ENCODE measurements at places on chromosomes 7 and 10. TPM values are rescaled to one million over a fixed set of nuclear protein-coding genes. Genes with fewer than 3 reads are reported as not detected.

DNA sequence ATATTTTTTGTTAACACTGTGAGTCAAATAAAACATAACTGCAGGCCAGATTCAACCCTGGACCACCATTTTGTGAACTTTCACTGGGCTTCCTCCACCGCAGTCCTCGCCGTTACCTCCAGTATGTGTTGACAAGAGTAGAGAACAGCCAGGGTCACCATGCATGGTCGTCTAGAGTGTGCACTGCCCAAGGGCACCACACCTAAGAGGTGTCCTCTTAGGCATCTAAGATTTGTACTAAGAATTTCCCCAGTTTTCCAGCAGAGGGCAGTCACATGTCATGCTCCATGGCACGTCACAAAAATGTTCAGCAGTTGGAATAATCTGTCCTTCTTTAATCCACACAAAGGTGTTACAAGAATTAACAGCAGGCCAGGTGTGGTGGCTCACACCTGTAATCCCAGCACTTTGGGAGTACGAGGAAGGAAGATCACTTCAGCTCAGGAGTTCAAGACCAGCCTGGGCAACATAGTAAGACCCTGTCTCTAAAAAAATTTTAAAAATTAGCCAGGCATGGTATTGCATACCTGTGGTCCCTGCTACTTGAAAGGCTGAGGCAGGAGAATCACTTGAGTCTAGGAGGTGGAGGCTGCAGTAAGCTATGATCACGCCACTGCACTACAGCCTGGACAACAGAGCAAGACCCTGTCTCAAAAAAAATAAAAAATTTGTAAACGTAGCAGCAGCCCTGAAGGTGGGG lies 71.2 kb upstream of the FOXK1 start:
- peak; percentile 68 for DNase-seq
- no peaks in the 10 kb centered on the region for H3K27me3 ChIP-seq
- H3K27ac ChIP-seq = no peak overlapping the region
- no peak overlapping the region for H3K4me3 ChIP-seq
- H3K4me1 ChIP-seq = peaks cover 20% of the 10 kb centered on the region

GRCh38 chr10:74831518-74832120 lies 5.2 kb downstream of the KAT6B start:
- DNase-seq = no peak
- H3K27me3 ChIP-seq = no peaks in the 10 kb centered on the region

DNA sequence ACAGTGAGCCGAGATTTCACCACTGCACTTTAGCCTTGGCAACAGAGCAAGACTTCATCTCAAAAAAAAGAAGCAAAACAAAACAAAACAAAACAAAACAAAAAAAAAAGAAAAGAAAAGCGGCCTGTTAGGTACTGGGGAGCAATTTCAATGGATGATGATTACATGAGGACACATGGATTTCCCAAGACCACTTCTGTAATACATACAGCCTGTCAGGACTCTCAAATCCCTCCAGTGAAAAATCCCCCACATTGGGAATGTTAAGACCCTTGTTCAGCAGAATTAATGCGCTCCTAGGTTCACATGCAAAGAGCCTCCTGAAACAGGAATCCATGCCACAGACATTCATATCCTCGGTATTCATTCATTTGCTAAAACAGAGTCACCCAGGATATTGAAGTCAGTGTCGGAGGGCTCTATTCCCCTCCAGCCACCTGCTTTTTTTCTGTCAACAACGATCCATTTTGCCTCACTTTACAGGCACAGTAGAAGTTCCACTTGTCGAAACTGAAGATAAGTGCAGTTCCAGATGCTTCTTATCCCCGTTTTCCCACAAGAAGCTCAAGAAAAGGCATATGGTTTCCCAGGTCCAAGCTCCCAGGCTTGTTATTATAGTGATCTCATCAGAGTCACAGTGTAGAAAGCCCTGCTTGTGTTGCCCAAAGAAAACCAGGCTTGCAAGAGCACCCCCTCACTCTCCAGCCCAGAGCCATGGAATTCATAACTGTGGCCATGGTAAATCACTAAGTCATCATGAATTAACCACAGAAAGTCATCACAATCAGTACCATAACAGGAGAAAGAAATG lies 20.2 kb downstream of the SLC16A12 start:
- no peak overlapping the region for H3K4me3 ChIP-seq
- peak overlapping the region; percentile 60 for H3K27ac ChIP-seq
- no peaks in the 10 kb centered on the region for H3K27me3 ChIP-seq
- no peak for DNase-seq
- no peaks in the 10 kb centered on the region for H3K4me1 ChIP-seq

- no peak overlapping the region for H3K4me3 ChIP-seq
- no peaks in the 10 kb centered on the region for H3K4me1 ChIP-seq
- H3K36me3 ChIP-seq = no peaks in the 10 kb centered on the region
- DNase-seq = no peak
- no peak overlapping the region for H3K27ac ChIP-seq
Observed at GRCh38 chr7:25996006-25996408, 156.0 kb upstream of the NFE2L3 start.

GRCh38 chr10:59242057-59242456 lies 65.6 kb downstream of the PHYHIPL start:
- H3K36me3 ChIP-seq = no peaks in the 10 kb centered on the region
- no peak for DNase-seq
- no peak overlapping the region for H3K4me3 ChIP-seq
- no peak overlapping the region for H3K27ac ChIP-seq
- no peaks in the 10 kb centered on the region for H3K4me1 ChIP-seq

DNA sequence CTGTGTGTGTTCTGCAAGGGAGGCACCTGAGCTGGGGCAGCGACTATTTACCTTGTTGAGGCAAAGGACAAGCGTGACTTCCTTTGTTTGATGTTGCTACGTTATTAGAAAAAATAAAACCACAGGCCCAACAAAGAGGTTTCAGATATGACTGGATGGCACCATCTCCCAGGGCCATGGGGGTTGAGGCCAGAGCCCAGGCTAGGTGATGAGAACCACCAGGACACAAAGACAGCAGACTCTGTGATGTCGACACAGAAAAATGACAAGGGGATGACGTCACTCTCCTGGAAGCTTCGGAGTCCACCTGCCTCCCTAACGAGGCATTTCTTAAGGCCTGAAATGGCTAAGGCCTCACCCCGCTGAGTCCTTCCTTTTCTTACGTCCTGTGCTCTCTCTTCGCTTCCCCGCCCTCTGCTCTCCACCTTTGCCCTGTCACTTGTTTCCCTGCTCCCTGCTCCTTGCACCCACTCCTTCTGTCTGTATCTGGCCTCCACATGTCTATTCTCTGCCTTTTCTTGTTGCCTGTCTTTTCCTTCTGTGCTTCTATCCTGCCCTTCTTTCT lies 83.0 kb upstream of the ADRB1 start:
- H3K36me3 ChIP-seq = no peaks in the 10 kb centered on the region
- no peak overlapping the region for H3K27ac ChIP-seq
- H3K4me3 ChIP-seq = no peak overlapping the region

- peaks cover 17% of the 10 kb centered on the region for H3K4me1 ChIP-seq
- H3K36me3 ChIP-seq = no peaks in the 10 kb centered on the region
- H3K4me3 ChIP-seq = peak overlapping the region; percentile 97
- DNase-seq = no peak
- no peaks in the 10 kb centered on the region for H3K27me3 ChIP-seq
- peak overlapping the region; percentile 99 for H3K27ac ChIP-seq
Observed at GRCh38 chr7:131110297-131111080, 217.2 kb upstream of the MKLN1 start.

- no peaks in the 10 kb centered on the region for H3K27me3 ChIP-seq
- no peak overlapping the region for H3K4me3 ChIP-seq
- H3K27ac ChIP-seq = no peak overlapping the region
Observed at GRCh38 chr10:68897336-68897741, 3.8 kb upstream of the DDX50 start.

GRCh38 chr10:31954410-31955191 lies 26.0 kb upstream of the ARHGAP12 start:
- H3K4me3 ChIP-seq = no peak overlapping the region
- no peak overlapping the region for H3K27ac ChIP-seq
- H3K27me3 ChIP-seq = no peaks in the 10 kb centered on the region
- H3K36me3 ChIP-seq = no peaks in the 10 kb centered on the region
- no peak for DNase-seq
- H3K4me1 ChIP-seq = peaks cover 16% of the 10 kb centered on the region

GRCh38 chr10:11180228-11180627 lies 162.6 kb downstream of the CELF2 start:
- peak; percentile 71 for DNase-seq
- H3K27ac ChIP-seq = peak overlapping the region; percentile 89
- no peak overlapping the region for H3K4me3 ChIP-seq
- H3K36me3 ChIP-seq = no peaks in the 10 kb centered on the region

- H3K36me3 ChIP-seq = no peaks in the 10 kb centered on the region
- no peaks in the 10 kb centered on the region for H3K27me3 ChIP-seq
- H3K4me3 ChIP-seq = no peak overlapping the region
- no peak overlapping the region for H3K27ac ChIP-seq
Observed at GRCh38 chr7:110774071-110774470, 316.9 kb upstream of the LRRN3 start.

Gene GPR26
- not detected for total RNA-seq

All from left lung (tissue), 14 donors.